ENCODE measurements at places on chromosomes 12 and 14.

- no peak for DNase-seq
Observed at GRCh38 chr12:64081008-64081404, 141.1 kb downstream of the KICS2 start.

- no peak for DNase-seq
Observed at GRCh38 chr14:50088117-50088515, 28.3 kb downstream of the VCPKMT start.

- DNase-seq: peak; percentile 16
Observed at GRCh38 chr14:100589760-100590469, 2.7 kb upstream of the BEGAIN start.

GRCh38 chr14:31190717-31191263 is 16.8 kb downstream of the HECTD1 start:
- no peak for DNase-seq

DNA sequence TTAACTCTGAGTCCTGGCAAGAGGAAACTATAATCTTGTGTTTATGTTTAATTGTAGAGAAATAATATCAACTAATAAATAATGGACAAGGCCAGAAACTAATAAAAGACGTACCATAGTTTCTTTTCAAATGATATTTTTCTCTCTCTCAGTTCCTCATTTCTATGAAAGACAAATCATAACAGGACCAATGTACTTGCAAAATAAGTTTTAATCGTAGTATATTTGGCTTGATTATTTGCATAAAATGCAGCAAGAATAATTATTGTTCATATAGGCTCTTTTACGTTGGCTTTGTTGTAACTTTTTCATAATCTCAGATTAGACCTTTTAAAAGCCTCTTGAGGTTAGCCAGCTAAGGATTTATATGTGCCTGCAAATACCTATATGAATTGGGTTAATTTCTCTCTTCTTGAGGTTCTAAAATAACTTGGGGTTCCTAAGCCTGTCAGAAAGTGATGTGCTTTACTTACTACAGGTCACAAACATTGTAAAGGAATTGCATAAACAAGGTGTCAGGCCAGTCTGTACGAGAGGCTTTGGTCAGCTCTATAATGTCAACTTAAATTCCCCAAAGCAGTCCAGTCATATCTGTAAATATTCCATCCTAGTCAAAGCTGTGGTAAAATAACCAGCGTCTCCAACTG is 152.8 kb upstream of the PTPRQ start:
- DNase-seq: no peak

- DNase-seq: peak; percentile 9
Observed at GRCh38 chr12:43444940-43445564, 107.0 kb downstream of the ADAMTS20 start.

GRCh38 chr12:102851246-102851645 is 65.8 kb downstream of the PAH start:
- no peak for DNase-seq

- DNase-seq: no peak
Observed at GRCh38 chr14:106843386-106843785, 1317.0 kb downstream of the TMEM121 start.

DNA sequence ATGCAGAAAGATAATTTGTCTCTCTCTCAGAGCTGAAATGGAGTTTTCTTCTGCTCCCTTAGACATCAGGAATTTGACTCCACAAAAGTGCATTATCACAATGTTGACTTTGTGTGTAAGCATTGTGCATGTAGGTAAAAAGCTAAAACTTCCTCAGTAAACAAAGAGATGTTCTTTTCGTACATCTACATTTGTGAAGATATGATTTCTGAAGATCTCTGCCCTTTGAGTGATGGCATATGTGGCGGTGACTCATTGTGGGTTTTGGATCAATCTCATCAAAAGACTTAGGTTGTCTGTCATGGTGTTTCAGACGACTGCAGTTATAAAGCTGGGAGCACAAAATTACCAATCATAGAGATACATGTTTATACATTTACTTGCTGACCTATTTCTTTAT is 411.4 kb upstream of the LMO3 start:
- no peak for DNase-seq

- no peak for DNase-seq
Observed at GRCh38 chr14:100144996-100145646, 14.3 kb downstream of the DEGS2 start.

DNA sequence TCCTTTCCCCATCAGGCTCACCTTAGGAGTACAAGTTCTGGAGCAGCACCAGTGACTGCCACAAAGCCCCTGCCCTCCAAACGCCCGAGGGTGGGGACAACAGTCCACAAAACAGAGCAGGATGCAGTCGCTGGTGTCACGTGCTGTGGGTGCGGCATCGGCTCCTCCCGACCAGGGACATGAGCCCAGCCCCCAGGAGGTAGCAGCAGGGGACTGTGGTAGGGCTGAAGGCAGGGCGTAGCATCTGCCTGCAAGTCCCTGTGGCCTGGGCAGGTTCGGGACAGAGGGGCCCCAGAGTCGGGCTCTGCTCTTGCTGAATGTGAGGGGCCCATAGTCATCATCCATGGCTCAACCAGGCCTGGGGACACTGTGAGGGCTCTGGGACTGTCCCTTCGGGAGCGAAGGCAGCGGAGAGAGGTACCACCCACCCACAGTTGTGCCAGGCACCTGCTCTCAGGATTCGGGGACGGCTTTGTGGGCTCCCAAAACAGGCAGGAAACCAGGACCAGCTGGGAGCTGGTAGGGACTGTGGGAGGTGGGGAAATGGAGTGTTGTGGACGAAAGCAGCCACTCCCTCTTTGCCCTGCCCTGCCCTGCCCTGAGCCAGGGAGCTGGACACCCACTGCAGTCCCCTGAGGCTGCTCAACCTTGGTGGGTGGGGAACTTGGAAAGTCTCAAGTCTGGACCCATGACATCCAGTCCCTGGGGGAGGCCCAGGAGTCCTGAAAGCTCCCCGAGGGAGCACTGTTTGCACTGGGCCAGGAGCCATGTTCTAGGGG is 30.7 kb downstream of the FBRSL1 start:
- no peak for DNase-seq

DNA sequence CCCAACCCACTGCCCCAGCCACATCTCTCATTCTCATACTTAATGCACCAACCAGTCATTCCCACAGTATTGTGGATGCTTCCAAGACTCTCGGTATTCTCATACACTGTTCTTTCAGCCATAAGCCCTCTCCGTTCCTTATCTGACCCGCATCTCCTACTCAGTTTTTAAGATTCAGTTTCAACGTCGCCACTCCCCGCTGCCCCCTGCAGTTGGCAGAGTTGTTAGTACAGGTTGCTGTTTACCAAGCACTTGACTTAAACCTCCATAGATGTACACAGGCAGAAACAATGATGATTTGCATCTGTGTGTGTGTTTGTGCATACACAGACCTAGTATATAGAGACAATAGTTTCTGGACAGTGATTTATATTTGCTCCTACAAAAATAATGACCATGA is 40.2 kb downstream of the PAH start:
- no peak for DNase-seq

DNA sequence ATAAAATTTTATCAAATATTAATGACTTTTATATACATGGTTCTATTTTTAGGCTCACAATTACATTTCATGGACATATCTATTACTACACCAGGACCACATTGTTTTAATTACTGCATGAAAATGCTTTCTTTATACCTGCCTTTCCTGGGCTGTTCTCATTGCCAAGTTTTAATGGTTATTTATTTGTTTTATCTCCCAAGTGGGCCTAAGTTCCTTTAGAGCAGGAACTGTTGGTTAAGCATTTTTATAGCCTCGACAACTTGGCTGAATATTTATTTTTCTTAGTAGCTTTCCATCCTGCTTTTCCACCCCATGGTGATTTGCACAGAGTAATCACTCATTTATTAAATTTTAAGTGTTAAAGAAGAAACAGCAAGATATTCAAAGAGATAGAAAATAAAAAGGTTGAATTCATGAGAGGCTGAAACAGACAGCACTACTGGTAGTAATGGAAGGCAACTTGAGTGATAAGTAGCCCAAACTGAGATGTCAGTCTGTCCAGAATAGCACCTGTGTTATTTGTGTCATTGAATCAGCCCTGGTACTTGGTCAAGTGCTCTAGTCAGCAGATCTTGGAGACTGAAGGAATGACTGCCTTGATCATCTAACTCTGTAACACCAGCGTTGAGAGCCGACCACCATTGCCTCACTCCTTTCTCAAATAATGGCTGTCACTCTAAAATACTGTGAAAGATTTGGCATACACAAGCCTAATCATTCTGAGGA is 119.1 kb upstream of the EGLN3 start:
- no peak for DNase-seq

DNA sequence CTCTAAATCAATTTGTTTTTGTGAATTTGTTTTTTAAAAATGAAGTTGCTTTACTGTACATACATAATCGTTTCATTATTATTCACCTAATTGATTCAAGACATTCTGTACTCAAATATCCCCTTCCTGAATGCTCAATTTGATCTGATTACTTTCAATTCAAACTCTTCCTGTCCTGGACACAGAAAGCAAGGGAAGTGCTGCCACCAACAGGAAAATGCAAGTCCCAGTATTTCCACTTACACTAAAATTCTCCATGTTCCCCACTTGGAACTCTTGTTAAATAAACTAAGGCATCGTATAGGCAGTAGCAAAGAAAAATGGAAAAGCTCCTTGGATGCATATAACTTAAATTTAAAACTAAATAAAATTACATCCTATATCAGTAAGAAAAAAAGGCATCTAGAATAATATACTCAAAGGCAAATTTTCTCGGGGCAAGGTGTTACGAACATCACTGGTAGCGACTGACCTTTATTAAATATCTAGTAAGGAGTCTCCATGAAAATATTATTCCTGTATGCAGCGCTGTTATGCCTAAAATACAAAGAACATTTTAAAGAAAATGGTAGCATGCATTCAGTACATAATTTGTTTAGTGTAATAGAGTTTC is 72.0 kb upstream of the DBX2 start:
- no peak for DNase-seq

DNA sequence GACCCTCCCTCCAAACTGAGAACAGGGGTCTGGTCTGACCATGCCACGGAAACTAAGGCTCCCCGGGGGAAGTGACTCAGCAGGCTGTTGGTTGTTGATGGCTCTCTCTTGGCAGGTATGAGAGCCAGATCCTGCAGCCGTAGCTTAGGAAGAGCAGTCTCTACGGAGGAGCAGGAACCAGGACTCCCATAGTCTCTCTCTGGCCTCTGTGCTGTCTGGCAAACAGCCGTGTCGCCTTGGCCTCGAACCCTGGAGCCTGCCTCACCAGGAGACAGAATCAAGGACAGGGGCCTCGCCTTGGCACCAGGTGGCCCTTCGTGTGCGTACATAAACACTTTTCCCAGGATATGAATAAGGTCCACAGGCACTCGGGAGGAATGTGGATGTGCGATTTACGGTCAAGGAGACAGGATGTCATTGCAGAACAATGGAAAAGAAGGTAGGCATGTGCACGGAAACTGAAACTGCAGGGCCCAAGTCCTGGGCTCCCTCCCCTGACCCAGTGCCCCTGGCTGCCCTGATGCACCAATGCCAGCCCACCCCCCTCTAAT is 7.9 kb downstream of the VWF start:
- no peak for DNase-seq

DNA sequence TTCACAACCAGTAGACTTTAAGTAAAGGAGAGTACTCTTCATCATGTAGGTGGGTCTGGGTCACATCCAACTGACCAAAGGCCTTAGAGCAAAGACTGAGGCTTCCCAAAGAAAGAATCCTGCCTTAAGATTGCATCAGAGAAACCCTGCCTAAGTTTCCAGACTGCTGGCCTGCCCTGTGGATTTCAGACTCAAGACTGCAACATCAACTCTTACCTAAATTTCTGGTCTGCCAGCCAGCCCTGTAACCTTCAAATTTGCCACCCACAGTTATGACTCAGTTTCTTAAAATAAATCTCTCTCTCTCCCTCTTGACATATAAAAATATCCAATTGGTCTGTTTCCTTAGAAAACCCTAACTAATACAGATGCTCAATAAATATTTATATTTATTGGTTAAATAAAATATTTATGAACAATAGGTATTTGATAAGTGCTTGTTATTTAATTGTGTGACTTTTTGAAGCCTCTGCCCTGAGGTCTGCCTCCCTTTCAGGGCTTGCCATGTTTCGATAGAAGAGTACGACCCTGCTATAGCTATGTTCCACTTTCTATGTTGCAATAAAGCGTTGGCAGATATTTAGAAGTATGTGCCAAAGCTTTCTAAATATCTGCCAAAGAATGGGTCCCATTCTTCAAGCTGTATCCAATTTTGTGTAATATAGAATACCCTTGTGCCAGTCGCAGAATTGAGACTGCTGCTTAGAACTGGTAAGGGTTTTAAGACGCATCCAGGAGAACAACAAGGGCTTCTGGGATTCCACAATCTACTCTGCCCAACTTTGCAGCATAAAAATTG is 65.7 kb downstream of the TMEM30B start:
- DNase-seq: no peak
